Activated CD8-positive, alpha-beta memory T cell treated with anti-CD3 and anti-CD28 coated beads for 24 hours (primary cell): ENCODE measurements at places on chromosomes 4 and X.

- no peak for DNase-seq
Measured at GRCh38 chr4:15577508-15577907, 77.6 kb downstream of the FBXL5 start.

GRCh38 chr4:176393306-176394013 lies 73.7 kb downstream of the SPCS3 start:
- no peak for DNase-seq

- DNase-seq = no peak
Measured at GRCh38 chr4:52833941-52834525, 28.1 kb upstream of the RASL11B start.

DNA sequence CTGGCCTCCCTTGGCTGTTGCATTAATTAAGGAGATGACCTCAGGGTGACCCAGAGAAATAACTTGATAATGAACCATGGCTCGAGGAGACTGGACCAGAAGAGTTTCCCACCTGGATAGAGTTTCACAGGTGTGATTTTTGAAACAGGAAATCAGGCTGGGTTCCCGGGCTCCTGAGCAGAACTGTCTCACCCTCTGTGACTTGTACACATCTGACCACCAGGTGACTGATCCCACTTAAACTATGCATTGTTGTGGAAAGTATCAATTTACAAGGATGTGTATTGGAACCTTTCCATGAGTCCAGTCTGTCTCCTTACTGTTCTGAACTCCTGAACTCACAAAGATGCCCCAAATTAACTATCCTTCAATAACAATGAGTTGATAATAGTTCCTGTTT lies 220.3 kb downstream of the PTTG2 start:
- no peak for DNase-seq

DNA sequence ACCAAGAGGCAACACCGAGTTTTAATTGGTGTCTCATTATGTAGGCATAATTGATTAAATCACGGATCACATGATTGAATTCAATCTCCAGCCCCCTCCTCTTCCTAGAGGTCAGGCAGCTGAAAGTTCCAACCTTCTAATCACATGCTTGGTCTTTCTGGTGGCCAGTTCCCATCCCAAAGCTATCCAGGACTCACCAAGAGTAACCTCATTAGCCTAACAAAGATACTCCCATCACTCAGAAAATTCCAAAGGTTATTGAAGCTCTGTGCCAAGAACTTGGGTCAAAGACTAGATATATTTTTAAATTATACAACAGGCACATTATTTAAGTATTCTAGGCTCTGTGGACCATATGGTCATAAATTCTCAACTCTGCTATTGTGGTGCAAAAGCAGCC lies 65.1 kb downstream of the SLC10A7 start:
- no peak for DNase-seq

DNA sequence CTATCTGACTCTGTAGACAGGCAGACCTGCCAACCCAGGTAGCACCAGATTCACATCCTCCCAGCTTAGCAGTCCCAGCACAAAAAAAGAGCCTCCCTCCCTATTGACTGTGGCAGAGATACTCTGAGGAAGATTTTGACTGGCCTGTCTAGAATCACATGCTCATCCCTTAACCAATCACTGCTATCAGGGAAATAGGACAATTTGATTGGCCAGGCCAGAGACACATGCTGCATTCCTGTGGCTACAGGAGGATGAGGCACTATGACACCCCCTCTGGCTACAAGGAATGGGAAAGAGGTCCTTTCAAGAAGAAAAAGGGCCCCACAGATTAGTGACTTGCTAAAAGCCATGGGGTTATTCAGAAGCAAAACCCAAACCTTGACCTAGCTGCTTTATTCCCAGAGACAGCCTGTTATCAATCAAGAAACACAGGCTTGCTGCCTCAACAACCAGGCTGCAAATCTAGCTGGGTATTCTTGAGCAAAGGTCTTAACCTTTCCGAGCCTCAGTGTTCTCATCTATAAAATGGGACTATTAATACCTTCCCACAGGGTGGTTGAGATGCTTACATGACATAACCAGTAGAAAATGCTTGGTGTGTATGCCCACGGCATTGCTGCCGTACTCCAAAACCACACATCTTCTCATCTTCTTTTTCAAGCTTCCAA lies 147.6 kb downstream of the BCOR start:
- no peak for DNase-seq

GRCh38 chr4:180059216-180059881 lies 2183.9 kb upstream of the TENM3 start:
- peak; percentile 53 for DNase-seq

GRCh38 chr4:119517361-119518229 lies 111.0 kb downstream of the PDE5A start:
- DNase-seq = no peak

- no peak for DNase-seq
Measured at GRCh38 chrX:134572816-134573682, 85.2 kb downstream of the PLAC1 start.

- DNase-seq = no peak
Measured at GRCh38 chrX:71978164-71978563, 67.5 kb downstream of the NHSL2 start.

GRCh38 chr4:73707918-73708577 lies 32.3 kb upstream of the CXCL8 start:
- no peak for DNase-seq

DNA sequence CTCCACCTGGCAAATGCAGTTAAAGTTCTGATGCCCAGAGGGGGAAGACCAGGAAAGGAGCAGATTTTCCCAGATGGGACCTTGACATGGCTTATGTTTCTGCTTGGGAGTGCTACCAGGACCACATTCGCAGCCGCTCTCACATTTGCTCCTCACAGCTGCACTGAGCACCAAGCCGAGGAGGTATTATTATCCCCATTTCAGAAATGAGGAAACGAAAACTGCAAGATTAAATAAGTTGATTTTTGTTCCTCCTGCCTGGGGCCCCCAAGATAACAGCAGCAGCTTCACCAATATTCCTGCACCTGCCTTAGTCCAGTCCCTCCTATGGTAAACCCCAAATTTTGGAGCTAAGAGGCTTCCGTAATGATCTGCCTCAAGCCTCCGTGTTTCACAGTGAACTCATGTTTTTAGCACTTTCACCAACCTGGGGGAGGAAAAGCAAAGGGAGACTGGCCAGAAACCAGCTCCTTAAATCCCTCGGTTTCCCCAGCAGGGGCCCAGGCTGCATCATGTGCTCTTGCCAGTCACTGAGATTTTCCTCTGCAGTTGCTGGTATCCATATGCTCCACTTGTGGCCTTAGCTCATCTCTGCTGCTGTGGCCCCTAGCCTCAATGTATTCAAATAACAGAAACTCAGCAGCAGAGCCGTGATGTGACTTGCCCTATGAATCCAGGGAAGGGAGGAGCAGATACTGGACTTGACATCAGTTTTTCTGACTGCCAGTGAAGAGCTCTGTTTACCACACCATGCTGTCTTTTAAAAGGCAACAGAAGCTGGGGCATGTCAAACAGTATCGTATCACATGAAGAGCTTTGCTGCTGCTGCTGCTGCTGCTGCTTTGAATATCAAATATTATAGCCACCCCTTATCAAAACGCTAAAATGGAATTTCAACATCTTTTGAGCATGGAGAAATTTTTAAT lies 95.5 kb upstream of the KLHL13 start:
- no peak for DNase-seq

DNA sequence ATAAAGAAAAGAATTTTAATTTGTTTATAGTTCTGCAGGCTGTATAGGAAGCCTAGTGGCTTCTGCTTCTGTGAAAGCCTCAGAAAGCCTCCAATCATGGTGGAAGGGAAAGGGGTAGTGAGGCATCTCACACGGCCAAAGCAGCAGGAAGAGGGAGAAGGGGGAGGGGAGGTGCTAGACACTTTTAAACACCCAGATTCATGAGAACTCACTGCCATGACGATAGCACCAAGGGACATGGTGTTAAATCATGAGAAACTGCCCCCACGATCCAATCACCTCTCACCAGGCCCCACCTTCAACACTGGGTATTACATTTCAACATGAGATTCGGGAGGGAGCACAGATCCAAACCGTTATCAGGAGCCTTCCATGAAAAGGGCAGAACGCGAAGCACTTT lies 18.1 kb downstream of the SMIM31 start:
- DNase-seq = no peak

DNA sequence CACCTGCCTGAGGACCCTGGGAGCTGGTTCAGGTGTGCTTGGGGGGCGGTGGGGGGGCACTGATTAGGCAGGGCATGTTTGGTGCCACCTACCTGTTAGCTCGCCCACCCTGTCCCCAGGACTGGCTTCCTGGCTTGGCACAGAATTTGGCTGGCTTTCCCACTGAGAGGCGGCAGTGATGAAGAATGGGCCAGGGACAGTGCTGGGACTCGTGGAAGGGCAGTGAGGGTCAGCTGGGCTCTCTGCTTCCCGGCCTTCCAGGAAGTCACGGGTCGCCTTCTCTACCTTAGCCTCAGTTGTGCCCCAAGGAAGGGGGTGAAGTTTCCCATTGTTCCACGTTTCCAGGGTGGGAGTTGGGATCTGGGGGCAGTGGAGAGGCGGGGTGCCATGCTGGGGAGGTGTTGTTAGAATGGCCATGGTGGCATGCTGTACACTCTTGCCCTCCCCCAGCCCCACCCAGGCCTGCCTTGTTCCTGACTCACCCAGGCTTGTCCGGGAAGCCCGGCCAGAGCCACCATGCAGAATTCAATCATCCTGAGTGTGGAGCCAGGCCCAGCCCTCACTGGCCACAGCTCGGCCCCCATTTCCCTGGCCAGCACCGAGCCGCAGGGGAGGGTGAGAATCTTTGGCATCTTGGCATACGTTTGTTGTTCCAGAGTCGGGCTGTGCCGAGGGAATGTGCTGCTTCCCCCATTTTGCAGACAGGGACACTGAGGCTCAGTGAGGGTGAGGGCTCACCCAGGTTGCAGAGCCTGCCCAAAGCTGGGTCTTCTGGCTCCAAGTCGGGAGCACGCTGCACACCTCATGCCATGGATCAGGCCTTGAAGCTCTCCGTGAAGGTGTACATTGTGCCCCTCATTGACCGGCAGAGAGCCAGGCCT lies 21.9 kb upstream of the GPR78 start:
- DNase-seq = no peak

- DNase-seq = no peak
Measured at GRCh38 chr4:72558655-72559054, 10.4 kb downstream of the ADAMTS3 start.
